ENCODE measurements at places on chromosomes 11 and 22. TPM values are rescaled to one million over a fixed set of nuclear protein-coding genes. Genes with fewer than 3 reads are reported as not detected.

GRCh38 chr11:85762226-85762625 is 48.7 kb downstream of the SYTL2 start:
- no peak for DNase-seq
- H3K27ac ChIP-seq, result no peak overlapping the region
- H3K4me1 ChIP-seq, result peaks cover 49% of the 10 kb centered on the region
- no peaks in the 10 kb centered on the region for H3K36me3 ChIP-seq
- no peaks in the 10 kb centered on the region for H3K27me3 ChIP-seq

DNA sequence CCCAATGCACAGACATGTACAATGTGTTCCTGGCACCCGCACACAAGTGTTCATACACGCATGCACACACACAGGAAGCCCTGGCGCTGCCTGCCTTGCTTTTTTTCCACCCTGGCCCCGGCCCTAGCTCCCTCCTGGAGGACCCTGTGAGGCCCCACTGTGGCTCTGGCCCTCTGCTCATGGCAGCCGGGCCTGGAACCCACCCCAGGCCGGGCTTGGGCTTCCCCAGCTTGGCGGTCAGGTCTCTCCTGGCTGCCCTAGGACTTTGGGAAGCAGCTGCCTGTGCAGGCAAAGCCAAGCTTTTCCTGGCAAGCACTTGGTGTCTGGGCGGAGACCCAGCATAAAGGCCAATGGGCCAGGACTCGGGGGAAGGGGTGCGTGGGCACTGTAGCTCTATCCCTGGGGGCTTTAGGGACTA is 30.5 kb downstream of the CD82 start:
- no peaks in the 10 kb centered on the region for H3K27me3 ChIP-seq
- H3K36me3 ChIP-seq, result no peaks in the 10 kb centered on the region
- H3K4me1 ChIP-seq, result peaks cover 45% of the 10 kb centered on the region
- no peak for DNase-seq
- peak overlapping the region; percentile 89 for H3K27ac ChIP-seq

GRCh38 chr11:96186806-96187205 is 156.2 kb downstream of the MAML2 start:
- H3K27ac ChIP-seq, result peak overlapping the region; percentile 53
- H3K4me3 ChIP-seq, result no peak overlapping the region
- no peaks in the 10 kb centered on the region for H3K27me3 ChIP-seq
- DNase-seq, result no peak
- peaks cover 12% of the 10 kb centered on the region for H3K36me3 ChIP-seq

GRCh38 chr11:64892411-64892831 is 14.0 kb upstream of the EHD1 start:
- no peak overlapping the region for H3K4me3 ChIP-seq
- no peak overlapping the region for H3K27ac ChIP-seq
- no peaks in the 10 kb centered on the region for H3K27me3 ChIP-seq
- peaks cover 19% of the 10 kb centered on the region for H3K4me1 ChIP-seq

DNA sequence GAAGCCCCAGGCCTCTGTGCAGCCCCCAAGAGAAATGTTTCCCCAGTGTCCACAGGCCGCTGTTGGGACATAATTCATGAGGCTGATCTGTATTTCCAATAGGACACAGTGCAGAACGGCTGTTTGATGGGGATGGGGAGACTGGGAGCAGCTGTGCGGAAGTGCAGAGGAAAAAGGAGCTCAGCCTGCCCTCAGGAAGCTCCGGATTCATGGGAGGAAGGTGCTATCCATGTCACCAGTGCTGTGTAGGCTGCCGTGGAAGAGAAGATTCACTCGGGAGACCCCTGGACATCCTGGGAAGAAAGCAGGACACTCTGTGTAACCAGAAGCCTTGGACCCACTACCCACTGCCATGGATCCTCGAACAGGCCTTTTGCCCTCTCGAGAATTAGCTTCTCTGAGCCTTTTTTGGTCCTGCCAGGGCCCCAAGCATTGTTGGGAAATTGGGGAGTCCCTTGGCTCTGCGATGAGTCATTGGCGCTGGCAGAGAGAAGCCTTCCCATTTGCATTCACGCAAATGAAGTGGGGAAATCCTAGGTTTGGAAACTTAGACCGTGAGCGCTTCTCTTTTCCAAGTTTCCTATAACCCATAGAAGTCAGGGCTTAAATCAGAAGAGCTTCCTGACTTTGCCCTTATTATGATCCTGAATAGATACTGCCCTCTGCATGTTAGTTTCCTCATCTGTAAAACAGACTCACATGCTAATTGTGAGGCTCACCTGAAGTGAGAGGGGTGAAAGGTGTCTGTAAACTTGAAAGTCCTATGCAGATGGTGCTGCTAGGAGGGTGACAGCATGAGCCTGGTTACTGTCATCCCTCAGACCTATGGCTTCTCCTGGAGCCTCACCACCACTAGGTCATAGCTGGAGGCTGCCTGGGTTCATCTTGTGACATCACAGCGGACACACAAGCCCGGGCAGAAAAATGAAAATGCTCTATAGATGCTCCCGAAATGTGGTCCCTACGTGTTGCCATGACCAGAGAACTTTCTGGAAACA is 229.2 kb upstream of the B3GAT1 start:
- no peaks in the 10 kb centered on the region for H3K36me3 ChIP-seq
- H3K27ac ChIP-seq, result peak overlapping the region; percentile 45
- H3K4me1 ChIP-seq, result no peaks in the 10 kb centered on the region
- H3K27me3 ChIP-seq, result peaks cover 48% of the 10 kb centered on the region
- no peak overlapping the region for H3K4me3 ChIP-seq

GRCh38 chr11:15629690-15630321 is 515.1 kb downstream of the INSC start:
- H3K27me3 ChIP-seq, result peaks cover 17% of the 10 kb centered on the region
- no peak overlapping the region for H3K4me3 ChIP-seq
- no peak overlapping the region for H3K27ac ChIP-seq
- no peak for DNase-seq
- no peaks in the 10 kb centered on the region for H3K36me3 ChIP-seq

DNA sequence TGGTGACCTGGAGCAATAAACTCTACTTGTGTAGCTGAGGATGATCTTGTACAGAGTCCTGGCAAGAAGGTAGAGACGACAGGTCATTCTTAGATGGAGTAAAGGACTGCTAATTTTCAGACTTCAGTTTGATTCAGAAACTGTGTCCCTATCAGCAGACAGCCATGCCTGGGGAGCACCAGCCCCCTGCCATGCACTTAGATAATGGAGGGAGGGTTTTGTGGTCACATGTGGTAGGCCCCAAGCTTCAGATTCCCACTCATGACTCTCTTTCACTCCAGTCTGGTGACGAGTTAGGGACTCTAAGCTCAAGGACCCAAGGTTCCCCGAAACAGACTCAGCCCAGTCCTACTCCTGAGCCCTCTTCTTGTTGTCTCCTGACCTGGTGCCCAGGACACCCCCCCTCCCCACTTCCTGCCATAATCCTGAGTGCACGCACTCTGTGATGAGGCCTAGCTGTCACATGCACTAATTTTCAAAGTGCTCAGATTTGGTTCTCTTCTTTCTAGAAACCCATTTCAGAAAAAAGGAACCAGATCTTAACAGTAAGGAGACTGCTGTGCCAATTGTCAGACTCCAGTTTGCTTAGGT is 10.2 kb upstream of the AMPD3 start:
- no peak for DNase-seq
- H3K4me1 ChIP-seq, result peaks cover 59% of the 10 kb centered on the region
- no peaks in the 10 kb centered on the region for H3K36me3 ChIP-seq
- no peaks in the 10 kb centered on the region for H3K27me3 ChIP-seq
- peak overlapping the region; percentile 70 for H3K27ac ChIP-seq

DNA sequence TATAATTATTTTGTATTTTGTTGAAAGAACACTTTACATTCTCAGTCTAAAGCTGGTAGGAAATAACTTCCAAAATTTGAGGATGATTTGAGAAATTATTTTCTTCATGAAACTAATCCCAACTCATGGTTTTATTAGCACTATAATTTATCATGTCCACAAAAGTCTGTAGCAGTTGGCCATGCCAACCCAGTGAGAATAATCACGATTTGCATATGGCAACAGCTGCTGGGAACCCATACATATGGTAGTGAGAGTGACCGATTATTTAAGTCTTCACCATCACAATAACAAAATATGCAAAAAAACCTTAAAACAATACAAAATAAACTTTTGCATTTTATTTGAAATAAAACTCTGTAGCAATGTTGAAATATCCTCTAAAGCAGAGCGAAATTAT is 445.9 kb upstream of the ANO3 start:
- no peaks in the 10 kb centered on the region for H3K36me3 ChIP-seq
- H3K4me1 ChIP-seq, result no peaks in the 10 kb centered on the region
- H3K27me3 ChIP-seq, result no peaks in the 10 kb centered on the region
- H3K4me3 ChIP-seq, result no peak overlapping the region
- no peak for DNase-seq

- H3K27me3 ChIP-seq, result no peaks in the 10 kb centered on the region
- peaks cover 63% of the 10 kb centered on the region for H3K4me1 ChIP-seq
- peaks cover 7% of the 10 kb centered on the region for H3K36me3 ChIP-seq
Measured at GRCh38 chr22:36337365-36338130, 50.2 kb downstream of the MYH9 start.

DNA sequence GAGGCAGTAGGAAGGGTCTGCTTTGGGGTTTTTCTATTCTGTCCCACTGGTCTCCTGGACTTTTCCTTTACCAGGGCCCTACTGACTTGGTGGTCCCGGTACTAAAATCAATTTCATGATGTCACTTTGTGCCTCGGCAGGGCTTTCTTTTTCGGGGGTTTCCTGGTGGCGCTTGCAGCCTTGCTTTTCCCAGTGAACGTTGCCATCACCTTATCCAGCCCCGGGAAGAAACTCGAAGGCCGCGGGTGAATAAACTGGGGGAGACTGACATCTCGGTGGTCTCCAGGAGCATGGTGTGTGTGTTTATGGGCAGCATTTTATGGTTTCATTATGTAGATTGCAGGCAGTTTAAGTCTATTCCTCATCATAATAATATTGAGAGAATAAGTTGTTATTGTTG is 84.4 kb downstream of the KCNQ1 start:
- no peak overlapping the region for H3K4me3 ChIP-seq
- H3K27ac ChIP-seq, result peak overlapping the region; percentile 63
- peaks cover 50% of the 10 kb centered on the region for H3K4me1 ChIP-seq
- no peaks in the 10 kb centered on the region for H3K27me3 ChIP-seq
- no peak for DNase-seq
- no peaks in the 10 kb centered on the region for H3K36me3 ChIP-seq

DNA sequence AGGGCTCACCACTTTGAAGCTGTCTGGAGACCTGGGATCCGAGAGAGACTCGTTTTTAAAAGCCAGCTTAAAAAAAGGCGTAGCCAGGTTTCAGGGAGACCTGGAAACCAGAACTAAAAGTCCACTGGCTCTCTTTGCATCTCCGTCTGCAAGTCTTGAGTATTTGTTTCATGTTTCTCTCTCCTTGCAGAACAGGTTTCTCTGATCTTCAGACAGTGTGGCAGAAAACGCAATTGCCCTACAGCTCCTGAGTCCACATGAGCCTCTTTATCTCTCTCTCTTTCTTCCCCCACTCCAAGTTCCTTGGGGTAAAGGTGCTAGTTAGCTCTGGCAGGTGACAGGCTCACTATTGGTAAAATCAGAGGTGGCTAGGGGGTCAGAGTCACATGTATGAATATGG is 67.0 kb upstream of the AMPD3 start:
- H3K27ac ChIP-seq, result no peak overlapping the region
- H3K36me3 ChIP-seq, result no peaks in the 10 kb centered on the region
- peaks cover 17% of the 10 kb centered on the region for H3K27me3 ChIP-seq
- no peak for DNase-seq
- no peaks in the 10 kb centered on the region for H3K4me1 ChIP-seq

GRCh38 chr11:32374261-32374711 is 61.1 kb downstream of the WT1 start:
- DNase-seq, result no peak
- peaks cover 16% of the 10 kb centered on the region for H3K27me3 ChIP-seq
- no peak overlapping the region for H3K27ac ChIP-seq
- H3K36me3 ChIP-seq, result peaks cover 3% of the 10 kb centered on the region

DNA sequence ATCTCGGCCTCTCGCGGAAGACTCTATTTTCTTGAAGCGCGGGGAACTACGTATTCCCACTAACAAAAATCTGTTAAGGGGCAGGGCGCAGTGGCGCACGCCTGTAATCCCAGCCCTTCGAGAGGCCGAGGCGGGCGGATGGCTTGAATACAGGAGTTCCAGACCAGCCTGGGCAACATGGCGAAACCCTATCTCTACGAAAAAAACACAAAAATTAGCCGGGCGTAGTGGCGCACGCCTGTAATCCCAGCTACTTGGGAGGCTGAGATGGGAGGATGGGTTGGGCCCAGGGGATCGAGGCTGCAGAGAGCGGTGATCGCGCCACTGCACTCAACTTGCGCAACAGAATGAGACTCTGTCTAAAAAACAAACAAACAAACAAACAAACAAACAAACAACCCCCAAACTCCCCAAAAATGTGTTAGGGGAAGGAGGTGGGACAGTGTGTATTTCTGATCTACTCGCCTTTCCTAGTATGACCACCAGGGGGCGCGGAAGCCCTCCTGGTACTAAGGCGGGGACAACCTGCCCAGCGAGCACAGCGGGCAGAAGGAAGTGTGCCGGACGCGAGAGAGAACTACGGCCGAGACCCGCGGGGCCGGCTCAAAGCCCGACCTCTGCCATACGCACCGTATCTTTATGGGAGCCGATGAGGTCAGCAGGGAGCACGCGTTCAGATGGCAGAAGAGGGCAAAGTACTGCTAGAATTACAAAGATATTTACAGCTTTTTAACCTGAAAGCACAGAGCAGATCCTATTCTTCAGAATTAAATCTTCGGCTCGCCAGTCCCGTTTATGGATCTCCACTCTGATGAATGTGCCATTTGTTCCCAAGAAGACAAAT is 1.3 kb upstream of the STX3 start:
- DNase-seq, result peak; percentile 81
- H3K4me3 ChIP-seq, result peak overlapping the region; percentile 95

DNA sequence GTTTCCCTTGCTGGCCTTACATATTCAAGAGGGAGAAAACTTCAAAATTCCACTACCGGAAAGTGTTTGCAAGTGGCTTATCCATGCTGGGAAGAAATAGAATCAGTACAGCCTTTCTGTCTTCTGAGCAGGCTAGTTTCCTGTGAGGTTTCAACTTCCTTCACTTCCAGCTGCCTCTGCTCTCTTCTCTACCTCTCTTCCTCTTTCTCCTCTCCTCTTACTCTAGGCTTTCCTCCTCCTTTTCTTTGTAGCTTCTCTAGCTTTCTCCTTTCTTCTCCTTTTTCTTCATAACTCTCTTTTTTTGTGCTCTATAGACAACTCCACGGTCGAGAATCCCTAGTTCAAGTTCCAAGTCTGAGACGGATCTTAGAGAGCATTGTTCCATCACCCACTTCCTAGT is 421.8 kb downstream of the ETS1 start:
- no peak overlapping the region for H3K27ac ChIP-seq
- no peak overlapping the region for H3K4me3 ChIP-seq
- H3K4me1 ChIP-seq, result peaks cover 4% of the 10 kb centered on the region
- H3K27me3 ChIP-seq, result no peaks in the 10 kb centered on the region

Gene MMP3
- polyA plus RNA-seq, result not detected

Gene F2
- polyA plus RNA-seq, result not detected

Gene TYR
- not detected for polyA plus RNA-seq

Gene KREMEN1
- polyA plus RNA-seq, result not detected

Gene AGBL2
- 1.5 TPM for polyA plus RNA-seq

Gene SLC22A12
- polyA plus RNA-seq, result not detected

Gene ZNF280B
- 2.1 TPM for polyA plus RNA-seq

Gene SGSM1
- polyA plus RNA-seq, result 0.32 TPM

Gene TNNT3
- not detected for polyA plus RNA-seq

Gene LDHAL6A
- not detected for polyA plus RNA-seq

Gene HBG2
- not detected for polyA plus RNA-seq

Gene PANX3
- not detected for polyA plus RNA-seq
